ENCODE measurements at places on chromosomes 1 and 21. TPM values are rescaled to one million over a fixed set of nuclear protein-coding genes. Genes with fewer than 3 reads are reported as not detected.

The SLFNL1 gene
- total RNA-seq = 0.22 TPM

- no peak overlapping the region for H3K4me3 ChIP-seq
- H3K27me3 ChIP-seq = no peaks in the 10 kb centered on the region
- H3K27ac ChIP-seq = no peak overlapping the region
- DNase-seq = no peak
- no peaks in the 10 kb centered on the region for H3K36me3 ChIP-seq
These were observed 106.7 kb upstream of the ADAR start for GRCh38 chr1:154714638-154715037.

The LYPLA2 gene
- 23.6 TPM for total RNA-seq

GRCh38 chr1:71522721-71523120, 441.9 kb upstream of the ZRANB2 start:
- H3K27me3 ChIP-seq = no peaks in the 10 kb centered on the region
- H3K36me3 ChIP-seq = no peaks in the 10 kb centered on the region
- no peaks in the 10 kb centered on the region for H3K4me1 ChIP-seq
- H3K4me3 ChIP-seq = no peak overlapping the region
- H3K27ac ChIP-seq = no peak overlapping the region

DNA sequence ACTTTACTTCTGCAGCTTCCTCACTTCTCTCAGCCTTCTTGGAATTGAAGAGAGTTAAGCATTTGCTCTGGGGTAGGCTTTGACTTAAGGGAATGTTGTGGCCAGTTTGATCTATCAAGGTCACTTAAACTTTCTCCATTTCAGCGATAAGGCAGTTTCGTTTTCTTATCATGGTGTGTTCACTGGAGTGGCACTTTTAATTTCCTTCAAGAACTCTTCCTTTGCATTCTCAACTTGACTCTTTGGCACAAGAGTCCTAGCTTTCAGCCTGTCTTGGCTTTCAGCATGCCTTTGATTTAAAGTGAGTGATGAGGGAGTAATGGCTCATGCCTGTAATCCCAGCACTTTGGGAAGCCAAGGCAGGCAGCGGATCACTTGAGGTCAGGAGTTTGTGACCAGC, 38.7 kb downstream of the HS2ST1 start:
- no peaks in the 10 kb centered on the region for H3K4me1 ChIP-seq
- H3K36me3 ChIP-seq = no peaks in the 10 kb centered on the region
- no peak for DNase-seq
- H3K4me3 ChIP-seq = no peak overlapping the region
- H3K27ac ChIP-seq = no peak overlapping the region

- no peak overlapping the region for H3K4me3 ChIP-seq
- DNase-seq = no peak
- H3K27me3 ChIP-seq = no peaks in the 10 kb centered on the region
- H3K36me3 ChIP-seq = no peaks in the 10 kb centered on the region
- H3K27ac ChIP-seq = no peak overlapping the region
These were observed 571.2 kb upstream of the USP24 start for GRCh38 chr1:55786396-55786795.

Data from tibial nerve (tissue), 4 donors.